Natural killer cell (primary cell): ENCODE measurements at places on chromosomes 5 and 9.

DNA sequence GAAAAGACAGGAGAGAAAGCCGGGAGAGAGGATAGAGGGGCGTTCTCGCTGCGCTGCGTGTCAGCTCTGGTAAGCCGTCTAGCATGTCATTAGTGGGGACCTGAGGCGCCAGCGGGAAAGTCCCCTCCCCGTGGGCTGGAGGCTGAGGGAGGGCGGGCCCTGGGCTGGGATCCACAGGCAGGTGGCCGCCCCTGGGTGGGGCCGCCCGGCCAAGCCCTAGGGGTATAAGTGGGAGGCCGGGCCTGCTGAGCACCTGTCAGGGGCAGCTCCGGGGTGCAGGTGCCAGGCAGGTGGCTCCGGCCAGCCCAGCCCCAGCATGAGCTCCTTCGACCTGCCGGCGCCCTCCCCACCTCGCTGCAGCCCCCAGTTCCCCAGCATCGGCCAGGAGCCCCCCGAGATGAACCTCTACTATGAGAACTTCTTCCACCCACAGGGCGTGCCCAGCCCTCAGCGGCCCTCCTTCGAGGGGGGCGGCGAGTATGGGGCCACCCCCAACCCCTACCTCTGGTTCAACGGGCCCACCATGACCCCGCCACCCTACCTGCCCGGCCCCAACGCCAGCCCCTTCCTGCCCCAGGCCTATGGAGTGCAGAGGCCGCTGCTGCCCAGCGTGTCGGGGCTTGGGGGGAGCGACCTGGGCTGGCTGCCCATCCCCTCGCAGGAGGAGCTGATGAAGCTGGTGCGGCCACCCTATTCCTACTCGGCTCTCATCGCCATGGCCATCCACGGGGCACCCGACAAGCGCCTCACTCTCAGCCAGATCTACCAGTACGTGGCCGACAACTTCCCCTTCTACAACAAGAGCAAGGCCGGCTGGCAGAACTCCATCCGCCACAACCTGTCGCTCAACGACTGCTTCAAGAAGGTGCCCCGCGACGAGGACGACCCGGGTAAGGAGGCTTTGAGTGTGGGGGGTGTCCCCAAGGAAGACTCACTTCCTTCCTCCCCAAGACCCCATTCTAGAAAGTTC is at the start of gene FOXI1:
Gene FOXI1, plus strand, starts transcription at position 256 of the 970 bp plus-strand sequence. Its CDS starts 61 bp downstream, at position 317.
- no peak for DNase-seq

- DNase-seq: no peak
Observed at GRCh38 chr5:119250946-119251901, 104.6 kb upstream of the TNFAIP8 start.

DNA sequence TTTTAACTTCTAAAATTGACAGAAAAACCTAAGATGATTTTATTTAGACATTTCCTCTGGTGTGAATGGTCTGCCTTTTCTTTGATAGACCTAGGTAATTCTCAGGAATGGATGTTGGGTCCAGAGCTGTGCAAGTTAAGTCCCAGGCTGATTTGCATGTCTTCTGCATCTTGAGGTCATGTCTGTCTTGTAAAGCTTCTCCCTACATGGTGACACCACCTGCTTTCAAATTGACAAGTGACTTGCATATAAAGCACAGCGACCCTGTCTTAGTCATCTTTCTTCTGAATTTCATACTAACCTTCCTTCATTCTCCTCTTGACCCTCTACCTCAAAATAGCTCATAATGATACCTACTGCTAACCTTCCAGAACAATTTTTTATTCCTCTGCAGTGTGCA is 29.2 kb downstream of the OSTF1 start:
- DNase-seq: no peak

GRCh38 chr9:128244091-128244836 is 31.5 kb downstream of the GOLGA2 start:
- no peak for DNase-seq
